ENCODE measurements at places on chromosomes 11 and 22.

GRCh38 chr11:65225279-65226102 lies 36.3 kb upstream of the POLA2 start:
- DNase-seq = no peak

- no peak for DNase-seq
Measured at GRCh38 chr22:19419464-19420178, 11.9 kb downstream of the HIRA start.

- DNase-seq = no peak
Measured at GRCh38 chr11:114295676-114296604, at the start of gene NNMT. Gene NNMT (plus strand): TSS chr11:114296399. CDS start chr11:114296557, 158 bp downstream.

- DNase-seq = no peak
Measured at GRCh38 chr11:125155100-125155444, 9.5 kb upstream of the PKNOX2 start.

- no peak for DNase-seq
Measured at GRCh38 chr22:17974703-17975372, 49.5 kb downstream of the MICAL3 start.

DNA sequence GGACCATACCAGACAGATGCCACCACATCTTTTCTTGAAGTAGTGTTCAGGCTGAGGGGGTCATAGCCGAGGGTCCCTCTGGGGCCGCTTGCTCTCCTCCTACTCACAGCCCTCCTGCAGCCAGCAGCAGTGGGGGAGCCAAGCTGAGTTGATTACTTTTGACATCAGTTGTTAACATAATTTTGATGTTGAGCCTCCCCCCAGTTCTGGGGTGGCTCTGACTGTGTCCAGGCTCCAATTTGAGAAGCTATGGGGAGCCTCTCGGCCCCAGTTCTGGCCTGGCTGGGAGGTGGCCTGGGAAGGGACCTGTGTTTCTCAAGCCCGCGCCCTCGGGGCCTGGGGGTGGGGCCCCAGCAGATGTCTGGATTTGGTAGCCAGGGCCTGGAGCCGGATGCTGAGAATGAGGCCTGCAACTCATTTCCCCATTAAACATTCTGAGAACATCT lies 47.9 kb downstream of the KCNQ1OT1 start:
- DNase-seq = no peak

DNA sequence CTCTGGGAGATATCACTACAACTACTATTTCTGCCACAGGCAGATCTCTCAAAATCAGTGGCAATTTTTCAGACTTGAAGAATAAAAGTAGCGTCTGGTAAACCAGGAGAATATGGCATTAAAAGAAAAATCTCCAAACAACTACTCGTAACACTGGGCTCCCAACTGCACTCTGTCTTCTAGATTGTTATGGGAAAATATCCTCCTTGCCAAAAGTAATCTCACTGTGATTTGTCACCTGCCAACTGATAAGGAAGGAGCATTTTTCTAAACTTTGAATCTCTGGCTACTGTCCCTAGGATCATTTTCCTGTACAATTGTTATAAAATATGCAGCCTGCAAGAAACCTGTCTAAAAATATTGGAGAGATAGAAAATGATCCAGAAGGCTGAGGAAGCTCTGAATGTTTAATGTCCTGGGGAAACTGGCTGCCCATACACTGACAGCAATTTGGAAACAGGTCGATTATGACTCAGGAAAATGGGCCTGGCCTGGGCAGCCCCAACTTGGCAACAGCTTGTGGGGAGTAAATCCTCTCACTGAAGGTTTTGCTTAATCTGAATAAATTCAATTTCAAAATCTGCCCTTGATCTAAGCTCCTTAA lies 90.5 kb upstream of the DBX1 start:
- no peak for DNase-seq
